ENCODE measurements at places on chromosomes 11 and 22.

GRCh38 chr11:45722144-45722543 lies 56.7 kb upstream of the CHST1 start:
- DNase-seq = no peak

GRCh38 chr11:26622181-26622580 lies 50.1 kb upstream of the MUC15 start:
- DNase-seq = no peak

GRCh38 chr11:115922876-115923275 lies 418.7 kb upstream of the CADM1 start:
- DNase-seq = no peak

GRCh38 chr11:18429332-18429731 lies 17.2 kb downstream of the LDHC start:
- DNase-seq = no peak

GRCh38 chr11:92867913-92868619 lies 101.4 kb upstream of the MTNR1B start:
- DNase-seq = no peak

All from CD4-positive, alpha-beta memory T cell (primary cell).